ENCODE measurements at places on chromosomes 2 and 18.

DNA sequence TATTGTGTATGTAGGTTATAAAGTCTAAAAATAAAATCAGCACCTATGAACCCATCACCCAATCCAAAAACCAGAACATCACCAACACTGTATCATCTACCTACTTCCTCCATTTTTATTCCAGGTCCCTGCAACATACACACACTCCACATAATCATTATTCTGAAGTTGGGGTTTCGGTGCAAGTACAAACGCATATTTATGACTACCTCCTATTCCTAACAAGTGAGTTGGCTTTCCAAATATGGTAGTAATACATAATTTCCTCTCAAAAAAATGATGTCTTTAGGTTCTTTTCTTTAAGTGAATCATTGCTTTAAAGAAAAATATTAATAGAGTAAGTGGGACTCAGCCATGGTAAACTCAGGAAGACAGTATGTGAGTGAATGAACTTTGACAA is 3.3 kb downstream of the ACVR1 start:
- DNase-seq = no peak

GRCh38 chr2:159661286-159661685 is 44.9 kb upstream of the BAZ2B start:
- no peak for DNase-seq

GRCh38 chr2:230814616-230815015 is 50.1 kb upstream of the ITM2C start:
- no peak for DNase-seq

- no peak for DNase-seq
These were observed 89.2 kb downstream of the NFATC1 start for GRCh38 chr18:79484661-79485621.

DNA sequence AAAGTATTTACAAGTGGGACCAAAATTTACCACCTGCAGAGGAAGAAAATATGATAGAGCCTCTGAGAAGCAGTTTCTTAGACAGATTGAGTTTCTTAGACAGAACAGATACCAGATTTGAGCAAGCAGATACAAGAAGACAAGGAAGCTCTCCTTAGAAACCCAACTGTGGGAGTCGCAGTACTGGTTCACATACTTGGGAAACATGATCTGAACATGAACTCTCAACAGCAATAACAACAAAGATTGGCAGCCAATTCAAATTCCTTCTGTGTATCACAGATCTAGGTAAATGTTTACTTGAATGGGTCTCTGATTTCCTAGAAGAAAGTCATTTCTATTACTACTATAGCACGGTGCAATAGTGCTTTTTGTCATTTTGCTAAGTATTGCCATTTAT is 82.1 kb downstream of the OLA1 start:
- no peak for DNase-seq

- no peak for DNase-seq
These were observed 4.7 kb downstream of the SH3RF3 start for GRCh38 chr2:109133746-109134145.

GRCh38 chr2:229610872-229611271 is 103.5 kb downstream of the DNER start:
- DNase-seq = no peak

- no peak for DNase-seq
These were observed 573.5 kb upstream of the CNTNAP5 start for GRCh38 chr2:123451542-123451941.

GRCh38 chr2:169131587-169132512 is 62.5 kb downstream of the DHRS9 start:
- DNase-seq = no peak

DNA sequence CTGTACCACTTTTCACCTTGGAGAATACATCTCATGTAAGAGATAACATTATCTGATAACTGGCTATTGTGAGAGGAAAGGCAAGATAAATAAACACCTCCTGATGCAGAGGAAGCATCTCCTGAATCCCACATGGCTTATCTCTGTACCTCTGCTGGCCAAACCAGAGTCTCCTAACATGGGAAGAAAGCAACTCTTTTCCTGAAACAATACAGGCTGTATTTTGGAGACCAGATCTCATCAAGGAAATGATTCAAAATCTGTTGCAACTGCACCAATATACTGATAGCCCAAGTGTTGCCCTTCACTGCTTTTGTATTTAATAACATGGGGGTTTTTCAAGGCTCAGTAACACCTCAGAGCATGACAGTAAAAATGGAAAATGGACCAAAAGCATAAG is 106.9 kb downstream of the MREG start:
- DNase-seq = no peak

DNA sequence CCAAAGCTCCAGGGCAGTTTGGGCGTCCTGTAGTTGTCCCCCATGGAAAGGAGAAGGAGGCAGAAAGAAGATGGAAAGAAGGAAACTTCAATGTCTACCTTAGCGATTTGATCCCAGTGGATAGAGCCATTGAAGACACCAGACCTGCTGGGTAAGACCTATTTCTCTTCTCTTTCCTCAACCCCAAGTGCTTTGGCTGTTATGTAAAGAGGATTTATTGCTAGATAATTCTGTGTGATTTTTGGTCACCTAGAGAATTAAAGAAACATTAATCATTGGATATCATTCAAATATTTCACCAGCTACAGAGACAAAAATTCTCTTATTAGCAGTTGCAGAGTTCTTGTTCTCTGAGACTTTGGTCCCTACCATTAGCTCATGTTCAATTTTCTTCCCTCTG is 1.9 kb downstream of the GALNT5 start:
- no peak for DNase-seq

DNA sequence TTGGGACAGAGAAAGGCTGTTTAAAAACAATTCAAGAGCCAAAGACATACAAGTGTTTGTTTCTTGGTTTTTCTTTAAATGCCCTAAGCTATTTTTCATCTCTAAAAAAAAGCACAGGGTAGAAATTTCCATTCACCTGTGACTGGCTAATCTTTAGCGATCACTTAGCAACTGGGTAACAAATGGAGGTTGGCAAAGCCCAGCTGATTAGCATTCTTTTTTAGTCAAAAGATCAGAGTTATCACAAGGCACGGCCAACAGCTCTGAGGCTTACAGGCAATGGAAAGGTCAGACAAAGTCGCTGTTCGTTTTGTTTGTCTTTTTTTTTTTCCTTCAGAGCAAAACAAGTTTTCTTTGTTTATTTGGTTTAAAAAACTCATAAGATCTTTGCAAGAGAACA is 29.0 kb upstream of the TTR start:
- DNase-seq = no peak

DNA sequence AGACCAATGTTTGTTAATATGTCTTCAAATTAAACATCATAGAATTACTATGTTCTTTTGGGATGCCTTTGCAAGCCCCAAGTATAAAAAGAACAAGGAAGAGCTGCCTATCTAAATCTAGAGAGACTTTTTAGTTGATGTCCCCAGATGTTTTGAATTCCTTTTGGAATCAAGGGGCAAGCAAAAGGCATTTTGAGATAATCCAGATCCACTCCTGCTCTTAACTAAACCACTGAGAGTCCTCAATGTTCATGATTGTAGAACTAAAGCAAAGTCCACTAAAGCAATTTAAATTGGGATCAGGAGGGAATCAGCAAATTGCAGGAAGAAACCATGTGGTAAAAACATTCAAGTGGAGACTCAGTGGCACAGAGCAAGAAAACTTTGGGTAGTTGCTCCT is 558.5 kb upstream of the VRK2 start:
- no peak for DNase-seq

DNA sequence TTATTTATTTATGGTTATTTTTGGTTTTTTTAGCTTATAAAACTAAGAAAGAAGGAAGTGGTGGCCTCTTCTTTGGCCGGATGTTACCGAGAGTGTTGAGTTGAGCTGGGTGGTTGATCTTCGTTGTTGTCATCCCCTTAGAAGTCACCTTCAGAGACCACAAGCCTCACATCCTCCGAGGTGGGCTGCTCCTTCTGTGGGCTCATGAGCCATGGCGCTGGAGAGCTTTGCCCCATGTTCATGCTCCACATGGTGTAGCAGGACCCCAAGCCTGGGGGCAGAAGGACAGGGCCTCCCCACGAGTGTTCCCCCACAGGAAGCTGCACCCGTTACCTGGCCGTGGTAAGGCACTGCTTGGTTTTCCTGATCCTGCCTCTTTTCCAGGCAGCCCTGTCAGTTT is 23.4 kb downstream of the SNTG2 start:
- DNase-seq = no peak

DNA sequence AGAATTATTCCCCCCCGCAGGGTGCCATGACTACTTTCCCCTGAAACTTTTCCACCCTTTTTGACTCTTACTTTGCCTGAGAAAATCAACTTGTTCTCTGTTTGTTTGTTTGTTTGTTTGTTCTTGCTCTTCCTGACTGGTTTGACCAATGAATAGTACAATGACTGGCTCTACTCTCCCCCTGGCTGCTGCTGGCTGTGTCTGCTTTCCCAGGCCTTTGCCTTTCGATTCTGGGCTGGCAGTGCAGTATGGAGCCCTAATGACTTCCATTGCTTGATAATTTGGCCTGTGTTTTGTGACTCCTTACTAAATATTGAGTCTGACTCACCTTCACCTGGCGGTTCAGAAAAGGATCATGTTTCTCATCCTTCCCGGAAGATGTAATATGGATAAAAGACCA is 241.1 kb downstream of the TMEM182 start:
- no peak for DNase-seq

DNA sequence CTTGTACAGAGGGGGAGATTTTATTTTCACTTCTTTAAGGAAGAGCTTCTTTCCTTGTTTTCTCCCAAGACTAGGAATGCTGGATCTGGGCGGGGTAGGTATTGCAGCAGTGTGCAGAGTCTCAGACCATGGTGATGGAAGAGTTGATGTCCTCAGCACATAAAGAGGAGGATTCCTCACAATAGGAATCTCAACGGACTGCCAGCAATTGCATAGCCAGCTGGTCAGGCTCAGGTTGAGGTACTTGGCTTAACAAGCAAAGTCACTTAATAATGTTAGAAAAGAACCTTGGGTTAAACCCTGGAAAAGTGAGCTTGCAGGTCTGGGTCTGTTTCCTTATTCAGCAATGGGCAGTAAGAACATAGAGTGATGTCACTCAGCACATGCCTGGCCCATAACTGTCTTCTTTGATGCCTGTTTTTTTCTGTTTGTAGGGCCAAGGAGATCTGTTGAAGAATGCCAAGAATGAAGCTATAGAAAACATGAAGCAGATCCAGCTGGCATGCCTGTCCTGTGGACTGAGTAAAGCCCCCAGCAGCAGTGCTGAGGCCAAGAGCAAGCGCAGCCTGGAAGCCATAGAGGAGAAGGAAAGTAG is 342.1 kb downstream of the PLCL1 start:
- no peak for DNase-seq

DNA sequence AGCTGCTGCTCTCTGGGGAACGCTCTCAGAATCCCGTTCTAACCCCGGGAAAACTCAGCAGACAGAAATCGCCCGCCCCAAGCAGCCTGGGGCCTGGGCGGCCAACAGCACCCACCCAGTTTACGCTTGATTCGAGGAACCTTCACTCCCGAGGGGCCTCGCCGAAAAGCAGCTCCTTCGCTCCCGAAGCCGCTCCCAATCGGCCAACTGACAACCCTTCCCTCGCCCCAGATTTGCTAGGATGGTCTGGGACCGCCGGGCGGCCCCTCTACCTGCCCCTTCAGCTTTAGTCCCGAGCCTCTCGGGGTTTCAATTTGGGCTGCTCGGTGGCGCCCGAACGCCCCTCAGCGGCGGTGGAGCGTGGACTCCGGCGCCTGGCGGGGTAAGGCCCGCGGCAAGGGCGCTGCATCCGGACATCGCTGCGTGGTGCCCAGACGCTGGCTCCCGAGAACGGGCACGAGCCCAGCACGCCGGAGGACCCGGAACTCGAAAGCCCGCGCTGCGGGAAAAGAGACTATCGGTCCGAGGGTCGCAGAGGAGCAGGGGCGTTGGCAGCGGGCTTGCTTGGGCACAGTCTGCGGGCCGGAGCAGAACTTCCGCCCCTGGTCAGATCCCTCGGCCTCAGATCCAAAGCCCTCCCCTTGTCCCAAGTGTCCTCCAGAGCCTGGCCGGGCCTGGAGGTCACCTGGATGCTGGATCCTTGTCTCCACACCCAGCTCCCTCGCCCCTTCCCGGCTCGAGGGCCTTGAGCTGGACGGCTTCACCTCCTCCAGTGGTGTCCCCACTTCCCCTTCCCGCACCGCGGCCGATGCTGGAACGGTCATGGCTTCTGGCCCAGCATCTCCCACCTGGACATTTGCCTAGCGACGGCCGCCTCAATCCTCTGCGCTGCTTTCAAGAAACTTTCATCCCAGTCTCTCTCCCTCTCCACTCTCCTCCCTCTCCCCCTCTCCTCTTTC is 3.0 kb upstream of the OTX1 start:
- no peak for DNase-seq

DNA sequence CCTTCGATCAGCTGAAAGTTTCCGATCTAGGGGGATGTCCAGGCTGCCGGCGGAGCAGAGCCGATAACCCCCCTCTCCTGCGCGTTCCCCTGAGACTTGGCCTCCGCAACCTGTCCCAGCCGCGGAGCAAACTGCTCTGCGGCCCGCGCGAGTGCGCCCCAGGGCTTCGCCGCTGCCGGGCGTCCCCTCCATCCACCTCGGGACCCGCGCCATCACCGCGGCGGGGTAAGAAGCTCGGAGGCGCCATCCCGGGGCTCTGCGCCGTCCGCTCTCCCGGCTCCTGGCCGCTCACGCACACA is 990 bp upstream of the GDF7 start:
- no peak for DNase-seq

- no peak for DNase-seq
These were observed 6.4 kb downstream of the SALL3 start for GRCh38 chr18:78986018-78986481.

GRCh38 chr18:79300413-79300812 is 95.3 kb upstream of the NFATC1 start:
- DNase-seq = no peak

DNA sequence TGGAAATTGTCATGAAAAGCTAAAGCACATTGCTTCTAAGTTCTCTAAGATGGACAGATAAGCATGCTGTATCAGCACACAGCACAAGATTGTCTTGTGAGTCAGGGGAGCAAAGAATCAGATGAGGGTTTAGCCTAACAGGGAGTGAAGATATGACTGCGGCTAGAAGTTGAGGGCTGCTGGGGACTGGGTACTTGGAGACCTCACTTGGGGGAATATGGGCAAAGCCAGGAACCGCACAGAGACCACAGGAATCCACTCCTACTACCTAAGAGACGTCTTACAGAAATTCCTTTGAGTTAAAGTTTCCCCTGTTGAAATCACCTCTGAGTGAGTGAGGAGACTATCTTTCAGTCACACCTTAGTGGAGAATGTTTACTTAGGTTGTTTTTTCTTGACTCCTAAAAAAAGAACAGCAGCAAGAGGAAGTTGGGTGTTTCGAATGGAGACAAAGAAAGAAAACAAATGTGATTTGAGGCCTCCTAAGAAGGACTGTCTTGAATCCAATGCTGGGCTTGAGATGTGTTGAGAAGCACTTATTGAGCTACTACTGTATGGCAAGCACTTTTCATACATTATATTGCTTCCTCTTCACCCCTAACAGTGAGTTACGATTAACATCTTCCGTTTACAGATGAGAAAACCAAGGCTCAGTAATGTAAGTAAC is 100.7 kb downstream of the ANKRD44 start:
- DNase-seq = no peak
